IPS DF 6.9 (cell line): ENCODE measurements at places on chromosomes 4 and X.

GRCh38 chrX:118337687-118338086, 8.2 kb upstream of the WDR44 start:
- H3K36me3 ChIP-seq: no peaks in the 10 kb centered on the region
- no peak overlapping the region for H3K27ac ChIP-seq
- DNase-seq: no peak

DNA sequence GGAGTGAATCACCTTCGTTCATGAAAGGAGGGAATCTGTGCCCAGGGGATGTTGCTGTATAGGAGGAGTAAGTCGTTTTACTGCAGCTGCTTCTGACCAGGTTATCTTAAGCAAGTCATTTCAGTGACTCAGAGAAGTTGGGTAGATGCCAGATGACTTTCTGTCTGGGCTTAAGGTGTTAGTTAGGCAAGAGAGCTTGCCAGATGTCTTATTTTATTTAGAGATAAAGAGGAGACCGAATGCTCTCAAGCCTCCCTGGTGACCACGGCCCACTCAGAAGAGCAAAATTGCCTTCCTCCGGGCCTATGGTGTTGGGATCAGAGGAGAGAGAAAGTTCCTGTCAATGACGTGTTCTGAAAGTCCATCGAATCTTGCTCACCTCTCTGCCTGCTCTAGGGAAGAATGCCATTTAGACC, 16.3 kb upstream of the ZNF827 start:
- H3K27ac ChIP-seq: no peak overlapping the region
- no peaks in the 10 kb centered on the region for H3K27me3 ChIP-seq
- no peak overlapping the region for H3K4me3 ChIP-seq
- no peaks in the 10 kb centered on the region for H3K36me3 ChIP-seq

GRCh38 chr4:22897520-22898108, 204.9 kb downstream of the GBA3 start:
- H3K4me1 ChIP-seq: no peaks in the 10 kb centered on the region
- H3K36me3 ChIP-seq: no peaks in the 10 kb centered on the region
- no peak overlapping the region for H3K4me3 ChIP-seq
- H3K27me3 ChIP-seq: no peaks in the 10 kb centered on the region

DNA sequence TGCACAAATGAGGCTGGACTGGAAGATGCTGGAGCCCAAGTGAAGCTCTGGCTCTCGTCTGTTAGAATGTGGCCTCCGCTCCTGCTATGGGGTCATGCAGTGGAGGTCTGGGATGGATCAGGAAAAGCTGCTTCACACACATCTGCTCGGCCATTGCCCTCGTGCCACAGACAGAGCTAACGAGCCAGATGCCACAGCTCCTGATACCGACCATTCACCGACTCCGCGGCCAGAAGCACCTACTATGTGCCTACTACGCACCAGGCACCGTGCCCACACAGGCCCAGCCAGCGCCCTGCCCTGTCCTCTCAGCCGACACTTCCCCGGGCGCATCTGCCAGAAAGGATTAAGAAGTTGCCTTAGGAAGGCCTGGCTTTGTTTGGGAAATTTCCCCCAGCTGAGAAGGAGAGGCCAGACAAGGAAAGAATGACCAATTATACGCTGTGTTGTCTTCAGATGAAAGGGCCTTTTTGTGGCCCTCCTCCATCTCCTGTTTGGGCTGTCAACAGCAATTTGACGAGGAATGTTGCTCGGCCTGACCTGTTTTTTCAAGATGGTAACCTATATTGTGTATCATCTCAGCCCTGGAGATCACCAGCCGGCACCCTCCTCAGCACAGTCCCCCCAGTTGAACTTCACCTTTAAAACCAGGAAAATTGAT, 34.3 kb downstream of the HMX1 start:
- H3K4me1 ChIP-seq: peaks cover 2% of the 10 kb centered on the region; the same call in 1 of the 2 replicates
- no peaks in the 10 kb centered on the region; the same call in 1 of the 2 replicates for H3K36me3 ChIP-seq
- H3K27ac ChIP-seq: no peak overlapping the region
- H3K27me3 ChIP-seq: no peaks in the 10 kb centered on the region

DNA sequence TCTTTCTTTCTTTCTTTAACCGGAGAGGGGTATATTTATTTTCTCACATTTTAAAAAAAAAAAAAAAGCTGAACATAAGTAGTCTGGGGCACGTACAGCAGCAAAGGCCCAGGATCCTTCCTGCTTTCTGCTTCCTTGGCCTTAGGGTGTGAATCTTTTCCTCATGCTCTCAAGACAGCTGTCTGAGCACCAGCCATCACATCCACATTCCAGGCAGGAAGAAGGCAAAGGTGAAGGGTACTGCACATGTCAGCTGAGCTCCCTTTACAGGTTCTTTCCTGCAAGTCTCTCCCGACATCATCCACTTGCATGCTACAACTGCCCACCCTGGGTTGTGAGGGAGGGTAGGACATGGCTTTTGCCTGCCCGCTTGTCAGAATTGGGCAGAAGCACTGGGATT, 63.7 kb upstream of the GDPD2 start:
- no peaks in the 10 kb centered on the region for H3K27me3 ChIP-seq
- DNase-seq: no peak
- H3K4me1 ChIP-seq: no peaks in the 10 kb centered on the region
- H3K4me3 ChIP-seq: no peak overlapping the region

- peaks cover 4% of the 10 kb centered on the region; the same call in 1 of the 2 replicates for H3K4me1 ChIP-seq
- H3K27me3 ChIP-seq: no peaks in the 10 kb centered on the region
Observed at GRCh38 chrX:120260369-120260768, 9.8 kb downstream of the ZBTB33 start.
